GM23248 (cell line): ENCODE measurements at places on chromosomes 5 and 9. TPM values are rescaled to one million over a fixed set of nuclear protein-coding genes. Genes with fewer than 3 reads are reported as not detected.

The PCDHB9 gene
- total RNA-seq, result 1.5 and 2.5 TPM in 2 replicates

The CEL gene
- total RNA-seq, result 0.22 TPM in 1 of 2 replicates, not detected in the other

The PDE6A gene
- not detected in 2 replicates for total RNA-seq

The GLRA1 gene
- total RNA-seq, result not detected in 2 replicates

The CACNA1B gene
- total RNA-seq, result not detected in 2 replicates

The CNTFR gene
- total RNA-seq, result not detected in 2 replicates

The MARCOL gene
- not detected in 2 replicates for total RNA-seq

The ZCCHC7 gene
- 15.3 and 16.3 TPM in 2 replicates for total RNA-seq

The SNAPC3 gene
- total RNA-seq, result 34.8 and 44.3 TPM in 2 replicates

The YIPF5 gene
- 174 and 201 TPM in 2 replicates for total RNA-seq

The GFI1B gene
- not detected in 2 replicates for total RNA-seq

The BHMT2 gene
- total RNA-seq, result 4.4 and 15.9 TPM in 2 replicates

The SLC45A2 gene
- not detected in 2 replicates for total RNA-seq

The ZNG1C gene
- 11.4 and 12.8 TPM in 2 replicates for total RNA-seq

The SPATA31E1 gene
- not detected in 2 replicates for total RNA-seq

The SHOC1 gene
- total RNA-seq, result not detected in 2 replicates

The GGTA1 gene
- total RNA-seq, result not detected in 2 replicates

The GFPT2 gene
- 45.2 and 49.1 TPM in 2 replicates for total RNA-seq
